ENCODE measurements at places on chromosomes 5 and 9.
A peak's percentile ranks its signal among the peaks of the same experiment; 100 is the strongest.

- no peak for DNase-seq
Measured at GRCh38 chr5:121867403-121867802, 15.7 kb downstream of the FTMT start.

- DNase-seq, result no peak
Measured at GRCh38 chr9:76521906-76522305, 62.9 kb downstream of the GCNT1 start.

DNA sequence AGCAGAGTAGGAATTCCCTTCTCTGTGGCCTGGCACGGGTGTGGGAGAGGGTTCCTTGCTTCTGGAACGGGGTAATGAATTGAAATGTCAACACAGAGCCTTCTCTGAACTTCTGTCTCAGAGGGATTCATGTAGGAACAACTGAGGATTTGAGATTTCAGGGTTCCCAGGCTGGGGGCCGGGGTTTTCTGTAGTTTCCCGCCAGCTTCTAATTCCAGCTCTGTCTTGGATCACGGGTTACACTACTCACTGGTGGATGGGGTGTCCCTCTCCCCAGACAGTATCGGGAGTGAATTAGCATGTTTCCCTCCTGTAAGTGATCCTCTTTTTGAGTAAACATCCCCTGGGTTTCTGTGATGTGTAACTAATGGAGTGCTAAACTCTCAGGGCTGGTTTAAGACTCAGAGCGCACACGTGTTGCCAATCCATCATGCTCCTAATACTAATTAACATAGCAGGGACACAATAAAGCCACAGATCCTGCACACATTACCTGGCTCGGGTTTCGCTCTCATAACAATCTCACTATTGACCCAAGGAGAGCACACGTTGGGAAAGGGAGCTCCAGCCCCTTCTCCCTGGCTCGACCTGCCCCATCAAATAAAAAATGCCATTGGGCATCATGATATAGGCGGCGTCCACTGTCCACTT lies 18.1 kb upstream of the DMRT2 start:
- DNase-seq, result no peak

DNA sequence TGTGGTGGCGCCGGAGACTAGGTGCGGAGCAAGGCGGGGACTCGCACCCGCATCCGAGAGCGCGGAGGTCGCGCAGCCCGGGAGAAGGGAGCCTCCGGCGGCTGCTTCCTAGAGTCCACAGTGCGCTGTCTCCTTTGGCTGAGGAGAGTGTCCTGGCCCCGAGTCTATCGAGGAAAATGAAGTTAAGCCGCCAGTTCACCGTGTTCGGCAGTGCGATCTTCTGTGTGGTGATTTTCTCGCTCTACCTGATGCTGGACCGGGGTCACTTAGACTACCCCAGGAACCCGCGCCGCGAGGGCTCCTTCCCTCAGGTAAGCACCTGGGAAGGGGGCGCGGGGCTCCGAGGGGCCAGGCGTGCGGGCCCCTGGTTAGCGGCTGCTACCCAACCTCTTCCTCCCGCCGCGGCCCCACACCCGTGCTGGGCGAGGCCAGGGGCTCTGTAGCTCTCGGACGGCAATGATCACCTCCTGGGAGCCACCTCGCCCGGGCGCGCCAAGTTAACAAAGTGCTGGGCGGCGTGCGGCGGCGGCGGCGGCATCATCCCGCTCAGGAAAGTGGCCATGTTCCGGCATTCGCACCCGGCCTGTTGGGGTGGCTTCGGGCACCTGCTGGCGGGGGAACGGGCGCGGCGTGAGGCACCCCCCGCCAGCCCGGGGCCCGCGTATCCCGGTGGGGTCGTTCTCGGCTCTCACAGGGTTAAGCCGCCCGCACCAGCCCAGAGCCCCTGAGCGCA lies 681 bp downstream of the MAN2A1 start:
- DNase-seq, result peak; percentile 26

Measured in skin of body (tissue), 3 donors.